GM03348 (cell line): ENCODE measurements at places on chromosomes 16 and 17.

DNA sequence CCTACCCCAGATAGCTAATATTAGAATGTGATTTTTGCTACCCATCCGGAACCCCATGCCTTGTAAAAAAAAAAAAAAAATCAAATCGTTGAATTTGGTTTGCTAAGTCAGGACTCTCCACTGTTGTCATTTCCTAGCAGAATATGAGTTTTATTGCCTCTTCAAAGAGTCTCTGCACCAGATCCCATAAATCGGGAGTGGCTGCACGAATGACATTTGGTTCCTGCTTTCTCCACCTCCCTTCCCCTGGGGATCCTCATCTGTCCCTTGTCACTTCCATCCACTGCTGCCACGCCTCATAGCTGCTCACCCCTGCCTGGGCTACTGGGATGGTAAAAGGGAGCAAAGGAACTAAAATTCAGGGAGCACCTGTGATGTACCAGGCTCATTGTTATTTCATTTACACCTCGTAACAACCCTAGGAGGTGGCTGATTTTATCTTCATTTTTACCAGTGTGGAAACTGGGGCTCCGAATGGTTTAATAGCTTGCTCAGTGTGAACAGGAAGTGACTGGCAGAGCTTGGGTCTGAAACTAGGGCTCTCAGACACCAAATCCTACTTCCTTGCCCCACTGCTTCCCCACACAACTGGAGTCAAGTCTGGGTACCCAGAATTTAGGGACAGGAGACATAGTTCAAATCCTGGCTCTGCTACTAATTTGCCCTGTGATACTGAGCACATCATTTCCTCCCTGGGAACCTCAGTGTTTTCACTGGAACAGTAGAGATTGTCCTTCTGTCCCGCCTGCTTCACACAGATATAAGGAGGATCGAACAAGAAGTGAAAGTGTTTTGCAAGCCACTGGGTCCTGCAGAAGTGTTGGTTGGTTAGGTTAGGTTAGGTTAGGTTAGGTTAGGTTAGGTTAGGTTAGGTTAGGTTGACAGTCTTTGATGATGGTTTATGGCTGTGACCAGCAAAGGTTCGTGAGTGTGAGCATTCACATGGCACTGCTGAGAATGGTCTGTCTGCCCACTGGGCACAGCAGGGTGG, 585 bp upstream of the KRT36 start:
- DNase-seq: no peak

GRCh38 chr17:79473111-79473875, 137.6 kb downstream of the RBFOX3 start:
- DNase-seq: no peak

- peak; percentile 55 for DNase-seq
Measured at GRCh38 chr17:38815576-38816193, 9.4 kb downstream of the CWC25 start.

DNA sequence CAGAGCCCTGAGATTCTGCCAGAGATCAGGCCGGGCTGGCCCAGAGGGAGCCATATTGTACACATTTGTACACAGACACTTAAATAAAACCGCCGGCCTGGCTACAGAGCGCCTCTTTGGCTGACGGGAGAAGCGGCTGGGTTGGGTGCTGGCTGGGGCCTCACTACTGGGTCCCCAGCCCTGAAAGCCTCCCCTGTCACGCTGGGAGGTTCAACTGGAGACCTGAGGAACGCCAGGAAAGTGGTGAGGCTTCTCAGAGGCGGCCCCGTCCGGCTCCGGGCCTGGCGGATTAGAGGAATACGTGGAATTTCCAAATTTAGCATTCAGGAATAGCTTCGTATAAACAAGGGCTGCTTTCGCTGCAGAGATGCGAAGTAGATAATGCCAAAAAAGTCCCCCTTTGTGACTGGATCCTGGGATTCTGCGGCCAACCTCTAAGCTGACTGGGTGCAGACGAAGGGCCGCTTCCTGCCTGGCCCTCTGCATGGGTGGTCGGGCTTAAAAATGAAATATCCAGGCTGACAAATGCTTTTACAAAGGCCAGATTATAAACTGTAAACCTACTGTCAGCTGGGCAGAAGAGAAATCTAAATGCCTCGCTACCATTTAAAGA, 252.4 kb downstream of the IRF8 start:
- no peak for DNase-seq

- DNase-seq: no peak
Measured at GRCh38 chr17:61048376-61049106, 351.1 kb upstream of the TBX2 start.

GRCh38 chr16:4373909-4374742, 2.5 kb downstream of the VASN start:
- DNase-seq: peak; percentile 92

- DNase-seq: no peak
Measured at GRCh38 chr17:79203657-79204056, 129.0 kb downstream of the ENGASE start.
